CD8-positive, alpha-beta memory T cell (primary cell): ENCODE measurements at places on chromosomes 7 and 10. TPM values are rescaled to one million over a fixed set of nuclear protein-coding genes. Genes with fewer than 3 reads are reported as not detected.

The AOC1 gene
- not detected for polyA plus RNA-seq

- DNase-seq, result no peak
Observed at GRCh38 chr7:139426258-139427028, 57.0 kb downstream of the KLRG2 start.

GRCh38 chr10:36736311-36736710 lies 389.1 kb upstream of the ANKRD30A start:
- DNase-seq, result no peak

The GPC2 gene
- polyA plus RNA-seq, result not detected

GRCh38 chr7:154996756-154997155 lies 6.2 kb downstream of the PAXIP1 start:
- DNase-seq, result no peak

The FBXL13 gene
- polyA plus RNA-seq, result 0.43 TPM

DNA sequence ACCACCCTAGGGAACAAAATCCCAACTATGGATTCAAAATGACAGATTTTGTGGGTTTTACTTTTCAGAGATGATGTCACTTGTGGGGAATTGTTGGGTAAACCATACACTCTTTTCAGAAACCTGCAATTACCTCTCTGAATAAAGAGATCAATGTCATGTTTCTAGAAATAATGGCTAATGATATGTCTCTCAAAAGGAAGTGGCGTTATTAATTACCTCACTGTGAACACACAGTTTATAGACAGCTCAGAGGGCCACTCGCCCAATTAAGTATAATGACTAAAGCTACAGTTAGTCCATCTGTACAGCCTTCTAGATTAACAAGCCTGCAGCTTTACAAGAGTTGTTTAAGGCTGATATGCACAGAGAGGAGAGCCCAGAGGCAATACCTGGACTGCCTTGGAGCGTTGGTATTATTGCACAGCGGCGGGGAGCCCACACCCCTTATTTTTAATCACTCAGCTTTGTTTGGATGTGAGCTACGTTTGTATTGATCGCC lies 79.5 kb downstream of the RAB11FIP2 start:
- no peak for DNase-seq

GRCh38 chr10:128473396-128473795 lies 347.2 kb upstream of the MKI67 start:
- no peak for DNase-seq

GRCh38 chr10:81405399-81405798 lies 469.6 kb upstream of the NRG3 start:
- no peak for DNase-seq

DNA sequence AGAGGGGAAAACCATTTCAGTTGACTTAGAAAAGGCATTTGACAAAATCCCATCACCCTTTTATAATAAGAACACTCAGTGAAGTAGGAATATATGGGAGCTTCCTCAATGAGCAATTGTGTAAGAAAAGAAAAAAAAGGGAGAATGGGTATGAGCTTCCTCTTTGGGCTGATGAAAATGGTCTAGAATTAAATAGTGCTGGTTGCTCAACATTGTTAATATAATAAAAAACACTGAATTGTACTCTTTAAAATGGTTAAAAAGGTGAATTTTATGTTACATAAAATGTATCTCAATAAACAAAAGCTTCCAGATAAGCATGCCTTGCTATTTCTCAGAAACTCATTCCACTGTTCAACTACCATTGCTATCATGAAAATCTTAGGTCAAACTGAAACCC lies 40.6 kb downstream of the LRRC17 start:
- DNase-seq, result no peak

DNA sequence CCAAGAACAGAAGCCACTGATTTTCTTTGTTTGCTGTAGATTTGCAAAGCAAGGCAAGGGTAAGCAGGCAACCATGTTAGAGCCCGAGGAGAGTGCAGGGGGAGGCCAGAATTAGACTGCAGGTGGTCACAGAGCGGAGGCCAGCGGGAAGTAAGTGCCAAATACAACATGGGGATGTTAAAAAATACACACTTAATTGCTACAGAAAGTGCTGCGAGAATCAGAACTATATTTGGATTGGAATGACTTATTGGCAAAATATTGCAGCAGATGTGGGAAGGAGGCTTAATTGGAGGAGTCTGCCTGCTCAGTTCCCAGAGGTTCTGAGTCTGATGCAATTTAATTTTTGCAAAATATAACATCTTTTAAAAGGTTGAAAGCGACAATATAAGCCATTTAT lies 49.7 kb upstream of the ADCY1 start:
- no peak for DNase-seq

The AKR1C4 gene
- not detected for polyA plus RNA-seq

DNA sequence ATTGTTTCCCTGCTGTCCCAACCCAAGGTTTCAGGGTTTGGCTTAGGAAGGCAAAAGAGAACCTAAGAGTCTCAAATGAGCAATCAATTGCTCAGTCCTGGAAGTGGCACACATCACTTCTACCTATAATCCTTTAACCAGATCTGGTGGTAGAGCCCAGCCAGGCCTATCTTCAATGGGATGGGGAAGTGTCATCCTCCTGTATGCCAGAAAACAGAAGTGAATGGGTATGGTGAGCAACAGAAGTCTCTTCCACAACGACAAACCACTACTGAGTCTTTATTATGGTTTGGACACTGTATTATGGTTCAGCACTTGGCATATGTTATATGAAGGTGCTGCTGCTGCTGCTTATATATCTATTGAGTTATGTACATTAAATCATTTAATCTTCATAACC lies 3.0 kb upstream of the AKR1B1 start:
- no peak for DNase-seq

The NPC1L1 gene
- not detected for polyA plus RNA-seq

The PDZD8 gene
- polyA plus RNA-seq, result 15.8 TPM

The TYW1B gene
- 1.5 TPM for polyA plus RNA-seq
